ENCODE measurements at places on chromosomes 13 and 19.

GRCh38 chr13:77038907-77039480 is 12.0 kb upstream of the FBXL3 start:
- DNase-seq = no peak

DNA sequence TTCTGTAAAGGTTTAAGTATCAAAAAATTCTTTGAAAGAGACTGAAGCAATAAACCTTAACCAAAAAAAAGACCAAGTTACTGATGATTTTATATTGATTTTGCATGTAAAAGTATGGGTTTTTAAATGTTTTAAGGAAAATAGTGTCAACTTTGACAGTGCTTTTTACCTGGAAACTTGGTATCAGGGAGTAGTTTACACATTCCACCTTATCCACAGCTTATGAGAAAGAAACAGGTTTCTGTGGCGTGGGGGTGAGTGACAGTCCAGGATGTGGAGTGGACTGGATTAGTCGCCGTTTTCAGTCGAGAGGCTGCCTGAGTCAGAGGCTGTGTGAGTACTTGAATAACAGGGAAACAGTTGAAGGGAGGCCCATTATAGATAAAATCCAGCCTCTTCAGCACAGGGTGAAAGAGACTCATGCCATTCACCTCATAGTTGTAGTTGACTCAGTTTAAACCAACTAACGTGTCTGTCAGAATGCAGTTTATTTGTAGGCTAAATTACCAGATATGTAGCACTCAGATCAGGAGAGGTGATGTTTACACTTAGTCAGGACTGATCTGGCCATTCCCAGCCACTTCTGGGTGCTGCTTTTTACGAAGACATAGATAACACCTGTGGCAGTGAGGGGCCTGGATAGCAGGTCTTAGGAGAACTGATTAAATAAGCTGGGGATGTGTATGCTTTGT is 595 bp upstream of the GPR183 start:
- DNase-seq = peak; percentile 65

DNA sequence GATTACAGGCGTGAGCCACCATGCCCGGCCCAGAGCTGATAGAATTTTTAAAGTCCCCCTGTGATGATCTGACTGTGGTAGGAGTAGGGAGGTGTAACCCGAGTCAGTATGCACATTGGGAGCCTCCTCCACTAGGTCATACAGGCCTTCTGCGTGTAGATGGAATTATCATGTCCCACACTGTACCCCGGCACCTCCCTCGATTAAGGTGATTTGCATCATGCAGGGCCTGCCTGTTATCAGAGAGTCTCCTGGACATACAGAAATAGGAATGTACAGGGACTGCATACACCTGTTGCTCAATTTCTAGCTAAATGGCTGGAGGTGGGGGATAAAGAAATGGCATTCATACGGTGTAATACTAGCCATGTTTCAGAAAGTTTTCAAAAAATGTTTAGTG is 922 bp upstream of the ERVK3-1 start:
- DNase-seq = no peak

GRCh38 chr13:113365583-113365970 is 1.6 kb upstream of the GRTP1 start:
- no peak for DNase-seq

DNA sequence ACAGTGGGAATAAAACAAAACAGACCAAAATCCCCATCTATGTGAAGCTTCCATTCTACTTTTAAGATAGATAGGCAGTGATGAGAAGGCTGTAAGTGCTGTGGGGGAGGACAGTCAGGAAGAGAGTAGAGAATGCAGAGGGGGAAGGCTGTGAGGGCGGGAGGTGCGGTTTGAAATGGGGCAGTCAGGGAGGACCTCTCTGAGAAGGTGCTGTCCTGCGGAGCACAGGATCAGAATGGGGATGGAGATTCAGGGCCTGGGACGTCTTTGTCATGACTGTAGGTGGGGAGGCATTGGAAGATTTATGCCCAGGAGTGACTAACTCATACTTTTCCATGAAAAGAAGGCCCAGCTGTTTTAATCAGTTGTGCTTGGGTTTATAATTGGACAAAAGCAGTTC is 3.9 kb upstream of the GPR183 start:
- DNase-seq = no peak

DNA sequence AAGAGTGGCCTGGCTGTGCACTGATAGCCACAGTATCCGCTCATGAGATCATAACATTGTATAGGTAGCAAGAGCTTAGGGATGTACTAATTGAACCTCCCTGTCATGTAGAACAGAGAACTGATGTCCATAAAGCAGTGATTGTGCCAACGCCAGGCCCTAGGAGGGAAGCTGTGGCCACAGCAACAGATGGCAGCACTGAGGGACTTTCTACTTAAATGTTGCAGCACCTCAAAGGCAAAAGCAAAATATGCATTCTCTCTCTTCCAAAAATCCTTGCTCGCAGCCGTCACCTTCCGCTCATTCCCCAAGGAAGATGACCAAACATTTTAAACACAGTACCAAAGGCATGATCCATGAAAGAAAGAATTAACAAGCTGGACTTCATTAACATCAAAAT is 32.3 kb downstream of the COL4A1 start:
- DNase-seq = no peak

DNA sequence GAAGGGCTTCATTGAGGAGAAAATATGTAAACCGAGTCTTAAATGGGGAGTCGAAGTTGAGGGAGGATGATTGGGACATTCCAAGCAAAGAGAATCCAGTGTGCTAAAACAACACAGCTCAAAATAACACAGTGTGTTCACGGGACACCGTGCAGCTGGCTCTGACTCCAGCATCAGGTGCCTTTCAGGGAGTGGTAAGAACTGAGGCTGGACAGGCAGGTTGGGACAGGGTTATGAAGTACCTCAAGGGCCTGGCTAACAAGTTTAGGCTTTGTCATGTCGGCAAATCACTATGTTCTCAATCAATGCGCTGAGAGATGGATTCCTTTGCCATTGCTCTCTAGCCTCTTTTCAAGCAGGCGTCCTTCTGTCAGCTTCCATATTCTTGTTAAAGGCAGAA is 27.5 kb upstream of the WDFY2 start:
- DNase-seq = no peak

DNA sequence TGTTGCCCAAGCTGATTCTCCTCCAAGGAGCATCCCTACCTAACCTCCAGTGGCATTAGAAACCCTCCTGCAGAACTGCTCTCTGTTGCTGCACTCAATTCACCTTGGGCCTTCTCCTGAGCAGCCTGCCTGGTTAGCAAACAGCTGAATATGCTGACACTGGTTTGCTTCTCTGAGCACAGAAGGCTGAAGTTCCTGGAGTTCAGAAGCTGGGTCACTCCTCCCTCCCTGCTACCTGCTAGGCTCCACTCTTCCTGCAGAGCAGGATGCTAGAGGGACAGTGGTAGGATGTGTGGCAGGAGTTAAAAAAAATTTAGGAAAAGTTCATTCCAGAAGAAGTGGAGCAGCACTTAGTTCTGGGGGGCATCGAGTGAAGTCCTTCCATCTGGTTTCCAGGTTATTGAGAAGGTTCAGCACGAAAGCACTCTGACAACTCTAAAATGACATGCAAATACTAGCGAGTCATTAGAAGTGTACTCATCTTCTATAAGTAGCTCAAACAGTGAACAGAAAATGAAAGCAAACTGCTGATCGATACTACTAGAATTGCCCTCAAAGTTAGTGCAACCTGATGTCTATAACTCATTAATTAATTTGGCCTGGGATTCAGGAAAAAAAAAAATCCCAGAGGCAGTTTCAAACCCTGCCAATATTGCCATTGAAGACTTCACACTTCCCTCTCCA is 293.7 kb downstream of the POU4F1 start:
- no peak for DNase-seq

DNA sequence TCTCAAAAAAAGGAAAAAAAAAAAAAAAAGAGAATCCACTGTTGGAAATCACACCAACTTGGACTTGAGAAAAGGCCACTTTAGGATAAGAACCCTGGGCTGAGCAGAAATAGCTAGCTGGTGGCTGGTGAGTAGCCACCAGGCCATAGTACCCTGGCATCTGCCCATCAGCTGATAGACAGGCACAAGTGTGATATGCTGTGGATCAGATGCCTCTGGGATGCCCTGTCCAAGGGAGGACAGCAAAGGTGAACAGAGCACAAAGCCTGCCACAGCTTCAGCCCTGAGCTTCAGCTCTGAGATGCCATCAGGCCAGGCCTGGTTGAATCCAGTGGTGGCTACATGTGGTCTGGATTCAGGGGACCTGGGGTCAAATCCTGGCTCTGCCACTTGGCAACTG is 8.7 kb downstream of the SIRT2 start:
- no peak for DNase-seq
